ENCODE measurements at places on chromosomes 7 and 10.

DNA sequence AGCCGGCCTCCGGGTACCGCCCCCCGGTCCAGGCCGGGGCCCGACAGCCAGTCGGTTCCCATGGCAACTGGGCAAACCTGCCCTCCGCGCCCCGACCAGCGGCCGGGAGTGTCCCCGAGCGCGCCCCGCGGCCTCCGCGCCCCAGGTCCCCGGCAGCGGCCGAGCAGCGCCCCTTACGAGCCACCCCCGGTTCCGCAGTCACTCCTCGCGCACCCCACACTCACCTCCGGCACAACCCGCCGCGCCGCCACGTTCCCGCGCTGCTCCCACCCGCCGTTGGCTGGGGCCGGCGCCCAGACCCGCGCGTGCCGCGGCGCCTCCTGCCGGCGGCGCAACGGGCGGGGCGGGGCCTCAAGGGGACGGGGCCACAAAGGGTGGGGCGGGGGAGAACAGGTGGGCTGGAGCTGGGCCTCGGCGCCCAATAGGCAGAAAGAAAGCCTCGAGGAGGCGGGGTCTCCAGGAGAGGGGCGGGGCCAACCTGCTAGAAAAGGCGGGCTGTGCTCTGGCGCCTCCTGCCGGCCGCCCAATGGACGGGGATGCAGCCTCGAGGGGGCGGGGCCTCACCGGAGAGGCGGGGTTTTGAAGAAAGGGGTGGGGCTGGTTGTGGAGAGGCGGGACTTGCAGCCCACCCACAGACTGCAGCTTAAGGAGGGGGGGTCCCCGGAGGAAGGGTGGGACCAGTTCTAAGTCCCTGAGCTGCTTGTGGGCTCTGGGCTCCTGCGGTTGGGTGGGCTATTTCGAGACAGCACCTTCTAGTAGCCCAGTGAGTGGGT lies at the start of gene RADIL:
RADIL (minus strand) TSS at position 345 of the 773 bp plus-strand sequence. CDS start 5,577 bp downstream, outside the sequence.
- peak; percentile 78 for DNase-seq

GRCh38 chr7:74183653-74184450 lies 9.7 kb downstream of the EIF4H start:
- no peak for DNase-seq

- no peak for DNase-seq
These were observed 60.1 kb downstream of the ZNRF2 start for GRCh38 chr7:30344513-30344912.

- DNase-seq: no peak
These were observed 23.0 kb upstream of the ZMYND11 start for GRCh38 chr10:112246-112645.

DNA sequence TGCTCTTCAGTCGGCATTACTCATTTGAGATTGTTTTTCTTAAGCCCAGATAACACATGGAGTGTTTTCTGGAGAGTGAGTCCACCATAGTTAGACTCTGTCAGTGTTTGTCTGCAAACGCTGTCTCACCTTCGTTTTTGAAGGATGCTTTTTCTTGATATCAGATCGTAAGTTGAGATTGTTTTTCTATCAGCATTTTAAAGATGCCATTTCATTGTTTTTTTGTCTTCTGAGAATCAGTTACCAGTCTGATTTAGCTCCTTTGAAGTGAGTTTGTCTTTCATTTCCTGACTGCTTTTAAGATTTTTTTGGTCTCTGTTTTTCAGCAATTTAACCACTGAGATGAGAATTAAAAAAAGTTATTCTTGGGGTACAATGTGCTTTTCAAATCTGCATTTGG lies 137.4 kb downstream of the WDR37 start:
- DNase-seq: no peak

DNA sequence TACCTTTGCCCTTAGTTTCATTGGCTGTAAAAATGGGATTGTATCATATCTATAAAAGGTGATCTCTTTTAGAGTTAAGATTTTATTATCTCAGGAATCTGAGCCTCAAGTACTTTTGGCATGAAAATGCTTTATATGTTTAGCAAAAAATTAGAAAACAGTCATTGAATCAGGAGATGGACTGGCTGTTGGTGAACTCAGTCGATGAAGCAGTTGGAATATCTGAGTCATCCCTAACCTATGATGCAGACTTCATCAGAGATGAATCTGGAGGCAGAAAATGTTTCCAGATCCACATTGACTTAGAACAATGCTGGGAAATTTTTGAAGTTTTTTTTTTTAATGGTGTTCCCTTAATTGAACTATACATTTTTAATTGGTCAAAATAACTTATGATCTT lies 228.5 kb downstream of the SLC25A13 start:
- no peak for DNase-seq

DNA sequence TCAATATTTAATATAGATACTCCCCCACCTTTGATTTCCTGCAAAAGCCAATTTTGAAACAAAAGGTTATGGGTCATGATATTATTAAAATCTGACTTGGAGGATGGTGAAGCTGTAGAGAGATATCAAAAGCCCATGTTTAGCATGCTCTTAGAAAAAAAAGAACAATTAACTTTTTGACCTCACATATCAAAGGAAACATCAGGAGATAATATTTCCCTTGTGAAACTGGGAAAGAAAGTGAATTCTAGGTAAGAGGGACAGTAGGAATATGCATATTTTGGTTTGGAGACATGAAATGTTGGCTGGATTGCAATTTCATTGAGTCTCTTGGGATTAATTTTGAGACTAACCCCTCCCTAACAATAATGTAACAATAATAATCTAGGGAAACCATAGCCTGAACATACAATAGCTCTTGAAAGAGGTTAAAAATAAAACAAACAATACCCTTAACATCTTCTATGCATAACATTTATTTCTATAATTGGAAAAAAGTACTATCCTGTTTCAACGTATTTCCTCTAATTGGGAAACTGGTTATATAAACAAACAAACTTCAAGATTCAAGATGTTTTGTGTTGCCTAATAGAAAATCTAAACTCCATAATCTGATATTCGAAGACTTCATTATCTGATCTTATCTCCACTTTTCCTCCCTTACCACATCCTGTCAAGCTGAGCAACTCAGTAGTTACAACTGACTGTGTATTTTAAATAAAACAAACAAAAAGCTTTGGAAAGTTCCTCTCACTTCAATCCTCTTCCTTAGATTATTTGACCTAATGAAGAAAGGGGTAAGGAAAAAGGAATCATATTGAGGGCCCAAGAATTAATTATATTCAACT lies 14.8 kb downstream of the TMEM26 start:
- no peak for DNase-seq

DNA sequence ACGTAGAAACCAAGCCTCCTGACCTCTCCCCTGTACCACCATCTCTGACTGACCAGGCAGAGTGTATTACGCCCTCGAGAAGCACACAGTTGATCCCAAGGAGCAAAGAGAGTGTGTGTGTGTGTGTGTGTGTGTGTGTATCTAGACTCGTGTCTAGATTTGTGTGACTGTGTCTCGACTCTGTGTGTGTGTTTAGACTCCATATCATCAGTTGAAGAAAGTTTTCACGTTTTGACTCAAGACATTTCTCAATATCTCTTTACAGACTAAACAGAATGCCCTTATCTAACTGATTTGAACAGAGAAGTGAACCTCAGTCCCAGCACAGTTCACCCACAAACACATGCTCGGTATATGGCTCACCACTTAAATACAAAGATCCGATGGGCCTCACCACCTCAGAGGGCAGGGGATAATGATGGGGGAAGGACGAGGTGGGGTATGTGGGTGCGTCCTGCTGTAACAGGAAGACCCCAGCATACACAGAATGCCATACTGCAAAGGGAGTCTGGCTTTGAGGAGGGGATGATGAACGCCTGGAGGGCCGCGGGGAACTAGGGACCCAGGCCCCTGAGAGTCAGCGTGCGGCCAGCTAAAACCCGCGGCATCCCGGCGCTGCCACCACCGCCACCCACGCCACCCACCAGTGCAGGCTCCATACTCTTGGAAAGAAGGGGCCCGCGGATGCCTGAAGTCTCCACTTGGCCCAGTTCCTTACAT lies 780 bp downstream of the ALDH18A1 start:
- DNase-seq: no peak

DNA sequence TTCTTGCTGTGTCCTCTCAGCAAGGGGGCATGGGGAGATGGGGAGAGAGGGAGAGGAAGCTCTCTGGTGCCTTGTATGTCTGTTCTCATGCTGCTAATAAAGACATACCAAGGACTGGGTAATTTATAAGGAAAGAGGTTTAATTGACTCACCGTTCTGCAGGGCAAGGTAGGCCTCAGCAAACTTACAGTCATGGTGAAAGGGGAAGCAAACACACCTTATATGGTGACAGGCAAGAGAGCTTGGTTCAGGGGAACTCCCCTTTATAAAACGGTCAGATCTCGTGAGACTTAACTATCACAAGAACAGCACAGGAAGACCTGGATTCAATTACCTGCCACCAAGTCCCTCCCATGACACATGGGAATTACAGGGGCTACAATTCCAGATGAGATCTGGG lies 464.7 kb upstream of the CELF2 start:
- DNase-seq: no peak

GRCh38 chr7:47582764-47583738 lies 1.1 kb upstream of the TNS3 start:
- no peak for DNase-seq

DNA sequence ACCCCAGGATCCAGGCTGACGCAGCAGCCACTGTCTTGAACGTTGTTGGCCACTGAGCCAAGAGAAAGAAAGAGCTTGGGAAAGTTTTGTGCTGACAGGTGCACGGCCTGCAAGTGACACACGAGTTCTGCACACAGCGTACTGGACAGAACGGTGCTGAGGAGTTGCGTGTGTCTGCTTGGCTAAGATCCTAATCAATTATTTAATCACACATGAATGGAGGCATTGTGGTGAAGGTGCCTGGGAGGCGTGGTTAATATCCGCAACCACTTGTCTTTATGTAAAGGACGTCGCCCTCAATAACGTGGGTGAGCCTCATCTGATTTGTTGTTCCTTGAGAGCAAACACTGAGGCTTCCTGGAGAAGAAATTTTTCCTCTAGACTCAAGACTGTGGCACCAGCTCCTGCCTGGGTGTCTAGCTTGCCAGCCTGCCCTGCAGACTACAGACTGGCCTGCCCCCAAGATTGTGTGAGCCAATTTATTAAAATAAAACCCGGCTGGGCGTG lies 16.6 kb upstream of the GNA12 start:
- no peak for DNase-seq

GRCh38 chr10:129765664-129766550 lies 198.2 kb downstream of the EBF3 start:
- DNase-seq: no peak

- no peak for DNase-seq
These were observed 174.6 kb upstream of the ITGB1 start for GRCh38 chr10:33132626-33133025.

GRCh38 chr10:35391153-35391953 lies 55.0 kb downstream of the CCNY start:
- DNase-seq: no peak

- DNase-seq: no peak
These were observed 38.0 kb upstream of the ZNRF2 start for GRCh38 chr7:30246392-30246791.

DNA sequence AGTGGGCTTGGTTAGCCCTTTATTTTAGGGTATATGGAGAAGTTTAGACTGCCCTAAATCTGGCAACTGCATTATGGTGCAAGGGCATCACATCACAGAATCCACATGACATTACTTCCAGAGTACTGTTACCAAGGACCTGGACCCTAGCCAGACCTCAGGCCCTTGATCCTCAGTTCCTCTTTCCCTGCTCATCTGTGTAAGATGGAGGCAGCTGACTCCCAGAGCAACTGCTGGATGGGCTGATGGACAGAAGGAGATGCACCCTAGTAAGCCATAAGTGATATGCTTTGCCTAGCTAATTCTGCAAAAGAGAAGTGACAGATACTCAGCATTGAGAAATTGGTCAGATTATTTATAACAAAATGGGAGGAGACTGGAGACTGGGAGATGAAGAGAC lies 131.7 kb downstream of the DYNC1I1 start:
- no peak for DNase-seq

GRCh38 chr7:83388436-83388835 lies 225.8 kb upstream of the PCLO start:
- DNase-seq: no peak

DNA sequence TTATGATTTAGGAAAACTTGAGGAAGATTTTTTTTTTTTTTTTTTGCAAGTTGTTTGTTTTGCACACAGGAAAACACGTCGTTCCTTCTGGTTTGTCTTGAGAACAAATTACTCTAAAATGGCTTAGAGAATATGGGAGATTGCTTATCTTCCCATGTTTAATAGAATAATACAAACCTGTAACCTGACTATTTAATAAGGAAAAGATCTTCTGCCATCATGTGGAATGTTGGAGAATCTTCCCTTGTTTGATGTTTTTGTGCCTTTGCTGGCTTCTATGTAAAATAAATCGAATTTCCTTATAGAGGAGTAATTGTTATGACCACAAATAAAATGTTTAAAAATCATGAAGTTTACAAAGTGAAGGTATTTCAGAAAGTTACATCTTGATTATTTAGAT lies 818.8 kb downstream of the GATA3 start:
- no peak for DNase-seq

DNA sequence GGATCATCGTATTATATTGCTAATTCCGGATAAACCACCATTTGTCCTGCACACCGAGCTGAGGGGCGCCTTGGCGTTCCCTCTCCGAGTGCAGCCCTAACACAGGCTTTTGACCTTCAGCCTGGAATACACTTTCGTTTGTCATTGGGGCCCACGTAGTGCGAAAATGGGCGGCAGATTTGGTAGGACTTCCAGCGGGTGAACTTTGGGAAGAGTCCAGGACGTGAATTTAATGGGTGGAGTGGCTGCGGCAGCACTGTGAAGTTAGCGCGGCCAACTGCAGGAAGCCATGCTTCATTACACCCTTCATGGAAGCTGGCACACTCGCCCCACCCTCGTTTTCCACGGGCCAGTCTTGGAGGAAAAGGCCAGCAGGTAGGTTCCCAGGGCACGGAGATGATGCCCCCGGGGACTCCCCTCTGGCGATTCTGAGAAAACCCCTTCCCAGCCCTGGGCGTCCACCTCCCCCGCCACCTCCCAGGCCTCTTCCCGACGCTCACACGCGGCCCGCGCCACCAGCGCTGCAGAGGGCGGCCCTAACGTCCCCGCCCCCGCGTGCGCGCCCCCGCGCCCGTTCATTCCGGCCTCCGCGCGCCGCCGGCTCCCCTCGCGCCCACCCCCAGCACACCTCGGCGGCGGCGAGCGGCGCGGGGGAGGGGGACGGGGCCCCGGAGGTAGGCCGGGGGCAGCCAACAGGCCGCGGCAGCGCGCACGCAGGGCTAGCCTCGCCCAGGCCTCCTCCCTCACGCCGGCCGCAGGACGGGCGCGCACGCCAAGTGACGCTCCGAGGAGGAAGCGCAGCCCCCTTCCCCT lies at the start of gene MLLT10:
MLLT10 (plus strand) TSS at position 766 of the 813 bp plus-strand sequence. CDS start 413 bp downstream, outside the sequence.
- no peak for DNase-seq

DNA sequence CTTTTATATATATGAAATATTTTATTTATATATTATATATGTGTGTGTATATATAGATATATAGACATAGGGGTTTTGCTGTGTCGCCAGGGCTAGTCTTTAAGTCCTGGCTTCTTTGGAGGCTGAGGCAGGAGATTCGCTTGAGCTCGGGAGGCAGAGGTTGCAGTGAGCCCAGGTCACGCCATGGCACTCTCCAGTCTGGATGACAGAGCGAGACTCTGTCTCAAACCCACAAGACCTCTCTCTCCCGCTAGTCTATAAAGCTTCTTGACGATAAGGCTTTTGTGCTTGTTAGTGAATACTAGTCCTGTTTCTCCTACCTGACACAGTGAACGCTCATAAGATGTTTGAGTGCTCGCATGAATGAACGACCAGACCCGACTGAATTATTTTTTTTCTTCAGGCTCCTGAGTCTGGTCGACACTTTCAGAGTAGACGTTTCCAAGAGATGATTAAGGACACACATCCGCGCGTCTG lies 577 bp upstream of the DDX21 start:
- no peak for DNase-seq
